ENCODE measurements at places on chromosomes 5 and 9.

DNA sequence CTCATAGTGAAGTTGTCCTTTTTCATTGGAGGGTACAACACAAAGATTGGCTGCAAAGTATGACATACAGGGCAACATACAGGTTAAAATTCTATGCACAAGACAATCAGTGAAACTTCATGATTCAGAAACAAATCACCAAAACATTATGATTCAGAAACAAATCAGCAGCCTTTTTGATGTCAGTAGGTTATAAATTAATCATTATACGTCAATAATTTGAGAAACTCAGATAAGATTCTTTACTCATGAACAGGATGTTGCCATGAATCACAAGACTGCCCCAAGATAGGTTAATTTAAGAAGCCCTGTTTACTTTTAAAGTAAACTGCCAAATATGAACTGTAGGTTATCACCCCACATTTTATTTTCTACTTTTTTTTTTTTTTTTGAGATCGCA lies 62.2 kb upstream of the IL33 start:
- no peak for DNase-seq

DNA sequence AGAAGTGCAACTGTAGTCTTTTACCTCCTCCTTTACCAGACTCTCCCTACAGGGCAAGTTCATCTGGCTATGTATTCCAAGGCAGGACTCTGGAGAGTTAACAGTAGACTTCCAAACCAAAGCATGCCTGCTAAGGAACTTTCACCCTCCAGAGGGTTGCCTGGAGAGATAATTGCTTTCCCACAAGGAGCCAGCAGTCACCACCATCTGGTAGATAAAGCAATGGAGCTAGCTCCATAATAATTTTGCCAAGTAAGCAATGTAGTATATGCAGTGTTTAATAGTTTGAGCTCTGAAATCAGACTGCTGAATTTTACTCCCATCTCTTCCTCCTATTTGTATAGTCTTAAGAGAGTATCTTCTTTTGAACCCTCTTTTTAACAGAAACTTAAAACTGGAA lies 566.8 kb upstream of the PTGER4 start:
- no peak for DNase-seq

- DNase-seq = no peak
These were observed 546.8 kb downstream of the LRRC70 start for GRCh38 chr5:63125392-63125791.

- no peak for DNase-seq
These were observed 134.9 kb upstream of the ADCY2 start for GRCh38 chr5:7261049-7261448.

DNA sequence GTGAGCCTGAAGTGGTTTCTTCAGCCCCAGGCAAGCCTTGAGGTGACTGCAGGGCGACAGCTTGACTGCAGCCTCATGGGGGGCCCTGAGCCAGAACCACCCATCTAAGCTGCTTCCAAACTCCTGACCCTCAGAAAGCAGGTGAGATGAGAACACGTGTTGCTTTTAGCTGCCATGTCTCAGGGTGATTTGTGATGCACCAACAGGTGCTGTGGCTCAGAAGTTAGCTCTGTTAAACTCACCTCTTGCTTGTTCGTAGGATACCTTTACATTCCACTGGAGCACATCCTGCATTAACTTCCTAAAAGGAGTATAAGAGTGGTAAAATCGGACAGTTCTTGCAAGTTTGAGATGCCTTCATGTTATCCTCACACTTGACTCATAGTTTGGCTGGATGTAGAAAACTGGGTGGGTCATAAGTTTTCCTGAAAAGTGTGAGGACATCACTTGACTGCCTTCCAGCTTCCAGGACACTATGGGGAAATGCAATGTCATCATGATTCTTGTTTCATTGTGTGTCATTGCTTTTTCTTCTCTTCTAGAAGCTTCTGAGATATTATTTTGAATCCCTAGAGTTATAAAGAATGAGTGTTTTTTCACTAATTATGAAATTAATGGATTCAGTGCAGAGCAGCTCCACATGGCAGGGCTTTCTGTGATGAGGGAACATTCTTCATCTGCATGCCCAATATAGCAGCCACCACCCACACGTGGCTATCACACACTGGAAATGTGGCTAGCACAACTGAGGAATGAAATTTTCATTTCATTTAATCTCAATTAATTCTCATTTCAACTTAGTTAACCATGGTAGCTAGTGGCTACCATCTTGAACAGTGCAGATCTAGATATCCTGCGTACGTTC lies 92.3 kb downstream of the HSD17B3 start:
- DNase-seq = no peak

DNA sequence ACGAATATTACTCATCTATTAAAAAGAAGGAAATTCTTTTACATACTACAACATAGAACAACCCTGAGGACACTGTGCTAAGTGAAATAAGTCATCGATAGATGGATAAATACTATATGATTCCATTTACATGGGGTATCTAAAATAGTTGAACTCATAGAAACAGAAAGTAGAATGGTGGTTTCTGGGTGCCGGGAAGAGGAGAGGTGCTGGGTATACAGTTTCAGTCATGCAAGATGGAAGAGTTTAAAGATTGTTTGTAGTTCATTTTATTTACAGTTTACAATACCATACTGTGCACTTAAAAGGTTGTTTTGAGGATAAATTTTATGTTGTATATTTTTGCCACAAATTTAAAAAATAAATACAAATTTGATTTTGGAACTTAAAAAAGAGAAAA lies 267.5 kb upstream of the ITGA1 start:
- no peak for DNase-seq
